Endodermal cell (in vitro differentiated cells): ENCODE measurements at places on chromosomes 6 and 20. TPM values are rescaled to one million over a fixed set of nuclear protein-coding genes. Genes with fewer than 3 reads are reported as not detected.

DNA sequence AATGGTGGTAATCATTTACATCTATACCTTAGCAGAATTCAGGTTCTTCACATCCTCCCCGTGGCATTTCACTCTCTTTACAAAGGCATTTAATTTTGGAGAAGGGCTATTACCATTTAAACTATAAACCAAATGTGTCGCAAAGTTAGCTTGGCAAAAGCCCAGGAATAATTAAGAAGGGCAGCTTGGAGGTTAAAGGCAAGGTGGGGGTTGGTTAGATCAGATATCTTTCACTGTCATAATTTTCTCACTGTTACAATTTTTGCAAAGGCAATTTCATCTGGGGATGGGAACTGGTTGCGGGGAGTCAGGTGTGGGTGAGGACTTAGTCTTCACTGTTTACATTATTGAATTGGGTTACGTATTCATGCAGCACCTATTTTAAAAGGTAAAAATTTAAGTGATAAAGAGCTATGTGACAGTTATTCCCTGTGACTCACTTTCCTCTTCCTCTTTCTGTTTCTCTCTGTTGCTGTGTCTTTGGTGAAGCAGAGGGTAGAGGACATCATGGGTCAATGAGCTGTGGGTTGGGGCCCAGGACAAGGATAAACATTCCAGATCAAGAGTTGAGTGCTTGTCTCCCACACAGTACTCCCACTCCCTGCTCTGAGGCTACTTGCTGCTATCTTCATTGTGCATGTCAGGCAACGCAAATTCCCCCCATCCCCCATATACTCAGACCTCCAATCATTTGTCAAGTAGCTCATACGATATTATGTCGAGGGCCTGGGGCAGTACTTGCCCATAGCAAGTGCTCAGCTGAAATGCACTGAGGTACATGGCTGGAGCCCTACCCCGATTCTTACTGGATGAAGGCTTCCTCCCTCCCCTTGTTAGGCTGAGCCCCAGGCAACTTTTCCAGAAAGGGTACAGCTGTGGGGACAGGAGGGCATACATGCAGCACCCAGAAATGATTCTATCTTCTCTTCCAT, 223.1 kb upstream of the MYLIP start:
- H3K4me3 ChIP-seq: no peak overlapping the region
- no peak for DNase-seq
- H3K36me3 ChIP-seq: no peaks in the 10 kb centered on the region
- H3K4me1 ChIP-seq: peaks cover 4% of the 10 kb centered on the region

GRCh38 chr20:51668515-51668914, 99.7 kb downstream of the ATP9A start:
- H3K4me3 ChIP-seq: no peak overlapping the region
- no peaks in the 10 kb centered on the region for H3K27me3 ChIP-seq
- H3K27ac ChIP-seq: no peak overlapping the region
- peaks cover 52% of the 10 kb centered on the region for H3K36me3 ChIP-seq
- DNase-seq: no peak

DNA sequence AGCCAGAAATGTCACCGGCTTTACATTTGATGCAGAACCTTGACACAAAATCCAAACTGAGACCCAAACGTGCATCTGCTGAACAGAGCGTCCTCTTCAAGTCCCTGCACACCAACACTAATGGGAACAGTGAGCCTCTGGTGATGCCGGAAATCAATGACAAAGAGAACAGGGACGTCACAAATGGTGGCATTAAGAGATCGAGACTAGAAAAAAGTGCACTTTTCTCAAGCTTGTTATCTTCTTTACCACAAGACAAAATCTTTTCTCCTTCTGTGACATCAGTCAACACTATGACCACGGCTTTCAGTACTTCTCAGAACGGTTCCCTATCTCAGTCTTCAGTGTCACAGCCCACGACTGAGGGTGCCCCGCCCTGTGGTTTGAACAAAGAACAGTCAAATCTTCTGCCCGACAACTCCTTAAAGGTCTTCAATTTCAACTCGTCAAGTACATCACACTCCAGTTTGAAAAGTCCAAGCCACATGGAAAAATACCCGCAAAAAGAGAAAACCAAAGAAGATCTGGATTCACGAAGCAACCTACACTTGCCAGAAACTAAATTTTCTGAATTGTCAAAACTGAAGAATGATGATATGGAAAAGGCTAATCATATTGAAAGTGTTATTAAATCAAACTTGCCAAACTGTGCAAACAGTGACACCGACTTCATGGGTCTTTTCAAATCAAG, 108.4 kb downstream of the RTN4IP1 start:
- peaks cover 6% of the 10 kb centered on the region for H3K27me3 ChIP-seq
- H3K36me3 ChIP-seq: no peaks in the 10 kb centered on the region
- no peaks in the 10 kb centered on the region for H3K4me1 ChIP-seq
- H3K4me3 ChIP-seq: no peak overlapping the region
- H3K27ac ChIP-seq: no peak overlapping the region
- no peak for DNase-seq

GRCh38 chr6:46949632-46950280, 28.0 kb upstream of the ADGRF5 start:
- H3K4me1 ChIP-seq: no peaks in the 10 kb centered on the region
- H3K27ac ChIP-seq: no peak overlapping the region
- H3K27me3 ChIP-seq: no peaks in the 10 kb centered on the region
- no peaks in the 10 kb centered on the region for H3K36me3 ChIP-seq
- no peak for DNase-seq
- no peak overlapping the region for H3K4me3 ChIP-seq

GRCh38 chr6:72042088-72042487, 155.7 kb downstream of the RIMS1 start:
- H3K4me3 ChIP-seq: no peak overlapping the region
- no peaks in the 10 kb centered on the region for H3K4me1 ChIP-seq
- no peaks in the 10 kb centered on the region for H3K27me3 ChIP-seq
- no peaks in the 10 kb centered on the region for H3K36me3 ChIP-seq

- no peaks in the 10 kb centered on the region for H3K4me1 ChIP-seq
- no peaks in the 10 kb centered on the region for H3K27me3 ChIP-seq
- H3K27ac ChIP-seq: no peak overlapping the region
- no peaks in the 10 kb centered on the region for H3K36me3 ChIP-seq
Observed at GRCh38 chr6:106125925-106126435, 39.8 kb downstream of the PRDM1 start.

- H3K4me1 ChIP-seq: no peaks in the 10 kb centered on the region
- H3K27ac ChIP-seq: no peak overlapping the region
- no peak overlapping the region for H3K4me3 ChIP-seq
- no peak for DNase-seq
- H3K27me3 ChIP-seq: no peaks in the 10 kb centered on the region
- peaks cover 95% of the 10 kb centered on the region for H3K36me3 ChIP-seq
Observed at GRCh38 chr6:161091151-161091550, 99.6 kb downstream of the MAP3K4 start.

- H3K27me3 ChIP-seq: no peaks in the 10 kb centered on the region
- peaks cover 11% of the 10 kb centered on the region for H3K4me1 ChIP-seq
- no peak overlapping the region for H3K27ac ChIP-seq
- peaks cover 23% of the 10 kb centered on the region for H3K36me3 ChIP-seq
Observed at GRCh38 chr6:52500238-52501129, 76.4 kb downstream of the TRAM2 start.

GRCh38 chr6:5665173-5665572, 341.6 kb downstream of the NRN1 start:
- no peaks in the 10 kb centered on the region for H3K27me3 ChIP-seq
- H3K4me3 ChIP-seq: no peak overlapping the region
- DNase-seq: no peak
- H3K27ac ChIP-seq: no peak overlapping the region

Gene OPRM1
- total RNA-seq: not detected in 3 replicates

Gene TSPO2
- total RNA-seq: not detected in 3 replicates
